Activated T-cell treated with anti-CD3 and anti-CD28 coated beads for 1 hour (primary cell): ENCODE measurements at places on chromosomes 3 and 15.

GRCh38 chr15:63565536-63566186 lies 31.5 kb upstream of the FBXL22 start:
- no peak for DNase-seq

DNA sequence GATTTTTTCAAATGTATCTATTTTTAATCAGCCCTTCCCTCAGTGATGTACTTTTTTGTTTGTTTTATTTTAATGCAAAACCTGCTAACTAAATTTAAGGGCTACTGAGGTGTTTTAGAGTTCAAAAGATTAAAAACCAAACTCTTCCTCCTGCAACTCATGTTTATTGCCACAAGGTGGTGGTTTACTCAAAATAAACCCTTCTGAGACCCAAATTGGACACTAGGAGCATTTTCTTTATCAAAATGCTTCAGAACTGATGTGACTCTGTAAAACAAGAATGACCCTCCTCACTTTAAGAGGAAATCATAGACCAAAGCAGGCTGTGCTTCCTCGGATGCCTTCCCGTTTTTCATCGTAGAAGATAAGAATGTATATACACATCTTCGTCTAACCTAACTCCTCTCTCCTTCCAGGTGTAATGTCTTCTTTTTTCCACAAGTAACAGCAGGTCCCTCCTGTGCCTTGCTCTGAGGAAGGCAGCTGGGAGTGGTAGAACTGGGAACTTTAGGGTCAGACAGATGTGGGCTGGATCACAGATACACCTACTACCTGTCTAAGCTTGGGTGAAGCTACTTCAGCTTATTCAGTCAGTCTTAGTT lies 2.9 kb upstream of the NME9 start:
- no peak for DNase-seq

- DNase-seq, result no peak
Observed at GRCh38 chr3:63791974-63792373, 27.1 kb upstream of the C3orf49 start.

GRCh38 chr3:64815195-64815631 lies 127.4 kb upstream of the ADAMTS9 start:
- no peak for DNase-seq

DNA sequence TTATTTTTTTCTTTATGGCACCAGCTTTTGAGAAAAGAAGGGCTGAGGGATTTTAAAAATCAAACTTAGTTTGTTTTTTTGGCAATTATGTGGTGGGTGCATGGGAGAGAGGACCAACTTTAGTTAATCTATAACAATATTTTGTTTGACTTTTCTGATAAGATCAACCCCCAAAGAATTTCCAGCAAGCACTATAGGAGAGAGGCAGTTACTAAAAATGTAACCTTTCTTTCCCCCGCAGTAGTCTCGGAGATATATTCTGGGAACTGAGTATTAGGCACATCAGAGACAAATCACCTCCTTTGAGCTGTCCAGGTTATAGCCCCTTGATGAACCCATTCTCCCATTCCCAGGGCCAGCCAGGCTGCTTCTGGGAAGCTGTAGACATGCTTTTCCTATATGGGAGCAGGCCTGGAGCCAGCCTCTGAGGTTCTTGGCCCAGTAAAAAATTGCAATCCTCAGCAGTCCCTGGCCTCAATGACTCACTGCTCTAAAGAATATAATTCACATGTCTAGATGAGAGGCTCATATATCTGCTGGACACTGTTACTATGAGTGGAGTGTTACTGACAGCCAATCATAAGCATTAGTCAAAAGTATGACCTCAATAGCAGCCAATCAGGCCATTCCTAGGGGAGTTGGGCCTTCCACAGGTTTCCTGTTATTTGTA lies 138.3 kb upstream of the AGBL1 start:
- no peak for DNase-seq
